ENCODE measurements at places on chromosomes 4 and X. TPM values are rescaled to one million over a fixed set of nuclear protein-coding genes. Genes with fewer than 3 reads are reported as not detected.

TECRL gene
- total RNA-seq: not detected

SLC7A11 gene
- 7.1 TPM for total RNA-seq

KCNE5 gene
- 0.28 TPM for total RNA-seq

LANCL3 gene
- total RNA-seq: 0.23 TPM

GAGE12H gene
- not detected for total RNA-seq

LIMCH1 gene
- total RNA-seq: not detected

DUX4 gene
- not detected for total RNA-seq

PFKFB1 gene
- total RNA-seq: 0.60 TPM

Data from activated CD4-positive, alpha-beta memory T cell treated with anti-CD3 and anti-CD28 coated beads, Interleukin-2, amount 10 ng/mL, durations not matched to agents 7 days and 5 days (primary cell).